Ascending aorta (tissue), 2 donors: ENCODE measurements at places on chromosomes 4 and X. TPM values are rescaled to one million over a fixed set of nuclear protein-coding genes. Genes with fewer than 3 reads are reported as not detected.

DNA sequence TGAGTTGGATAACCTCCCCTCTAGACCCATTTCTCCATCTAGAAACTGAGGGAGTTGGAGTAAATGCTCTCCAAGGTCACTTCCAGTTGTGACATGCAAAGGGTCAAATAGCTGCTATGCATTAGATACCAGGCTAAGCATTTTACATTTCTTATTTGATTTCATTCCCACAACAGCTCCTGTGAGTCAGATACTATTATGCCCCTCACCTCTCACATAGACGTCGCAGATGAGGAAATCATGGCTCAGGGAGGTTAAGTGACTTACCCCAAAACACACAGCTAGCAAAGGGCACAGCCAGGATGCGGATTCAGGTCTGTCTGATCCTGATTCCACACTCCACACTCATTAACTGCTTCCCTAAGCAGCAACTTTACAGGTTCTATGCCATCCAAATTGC lies 57.7 kb downstream of the PRPS1 start:
- H3K27me3 ChIP-seq: no peaks in the 10 kb centered on the region
- no peaks in the 10 kb centered on the region for H3K36me3 ChIP-seq
- H3K4me3 ChIP-seq: no peak overlapping the region
- no peak overlapping the region for H3K27ac ChIP-seq

Gene ERCC6L
- not detected for total RNA-seq

- no peaks in the 10 kb centered on the region for H3K4me1 ChIP-seq
- no peak overlapping the region for H3K4me3 ChIP-seq
- H3K27ac ChIP-seq: no peak overlapping the region
- no peaks in the 10 kb centered on the region for H3K36me3 ChIP-seq
- H3K27me3 ChIP-seq: no peaks in the 10 kb centered on the region
- no peak for DNase-seq
Measured at GRCh38 chr4:126718136-126718535, 914.6 kb upstream of the INTU start.

- no peaks in the 10 kb centered on the region for H3K4me1 ChIP-seq
- DNase-seq: no peak
- H3K36me3 ChIP-seq: no peaks in the 10 kb centered on the region
- no peaks in the 10 kb centered on the region for H3K27me3 ChIP-seq
Measured at GRCh38 chrX:39967348-39967747, 130.4 kb downstream of the BCOR start.

DNA sequence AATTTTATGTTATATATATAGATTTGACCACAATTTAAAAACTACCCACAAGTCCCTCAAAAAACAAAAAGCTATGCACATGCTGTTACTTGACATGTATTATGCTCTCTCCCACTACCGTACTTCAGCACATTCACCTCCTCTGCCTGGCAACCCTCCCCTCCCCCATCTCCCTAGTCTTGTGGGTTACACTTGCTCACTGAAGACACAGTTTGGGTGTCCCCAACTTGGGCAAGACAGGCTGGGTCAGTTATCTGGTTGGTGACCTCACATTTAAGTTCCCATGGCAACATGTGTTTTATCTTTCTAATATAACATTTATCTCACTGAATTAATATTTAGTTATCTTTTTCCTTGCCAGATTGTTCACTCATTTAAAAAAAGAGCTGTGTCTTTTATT lies 32.7 kb downstream of the SEC24D start:
- no peaks in the 10 kb centered on the region for H3K4me1 ChIP-seq
- no peak overlapping the region for H3K4me3 ChIP-seq
- no peak overlapping the region for H3K27ac ChIP-seq
- no peak for DNase-seq

Gene FHIP1A
- not detected for total RNA-seq

- no peak for DNase-seq
- no peak overlapping the region for H3K27ac ChIP-seq
- H3K36me3 ChIP-seq: peaks cover 19% of the 10 kb centered on the region
- no peak overlapping the region for H3K4me3 ChIP-seq
Measured at GRCh38 chr4:185167234-185167633, 24.2 kb downstream of the SLC25A4 start.

DNA sequence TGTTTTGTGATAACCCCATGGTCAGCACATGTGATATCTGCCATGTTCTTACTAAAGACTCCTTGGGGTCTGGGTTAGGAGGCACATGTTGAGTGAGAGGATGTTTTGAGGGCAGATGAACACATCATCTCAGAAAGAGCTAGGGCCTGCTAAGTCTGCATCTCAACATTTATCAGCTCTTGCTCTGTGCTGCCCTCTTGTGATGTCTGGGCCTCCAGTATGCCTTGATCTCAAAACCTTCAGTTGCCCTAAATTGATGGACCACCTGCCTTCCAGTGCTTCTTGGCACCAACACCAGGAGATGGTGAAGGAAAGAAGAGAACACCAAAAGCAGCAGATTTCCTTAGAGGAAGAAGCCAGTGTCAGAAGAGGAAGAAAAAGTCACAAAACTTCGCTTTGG lies 22.5 kb downstream of the MID1 start:
- no peak overlapping the region for H3K27ac ChIP-seq
- no peak for DNase-seq
- H3K27me3 ChIP-seq: no peaks in the 10 kb centered on the region
- H3K36me3 ChIP-seq: no peaks in the 10 kb centered on the region
- H3K4me3 ChIP-seq: no peak overlapping the region

DNA sequence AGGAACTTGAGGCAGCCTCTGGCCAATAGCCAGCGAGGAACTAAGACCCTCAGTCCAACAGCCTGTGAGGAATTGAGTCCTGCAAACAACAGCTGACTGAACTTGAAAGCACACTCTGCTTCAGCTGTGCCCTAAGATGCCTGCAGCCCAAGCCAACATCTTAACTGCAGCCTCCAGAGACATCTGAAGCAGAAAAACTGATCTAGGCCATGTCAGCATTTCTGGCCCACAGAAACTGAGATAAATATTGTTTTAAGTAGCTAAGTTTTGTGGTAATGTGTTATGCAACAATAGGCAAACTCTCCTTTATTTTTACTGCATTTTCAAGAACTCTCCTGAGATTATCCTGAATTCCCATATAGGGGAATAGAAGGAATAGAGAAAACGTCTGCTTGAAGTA lies 24.4 kb upstream of the PIGA start:
- no peaks in the 10 kb centered on the region for H3K36me3 ChIP-seq
- H3K27ac ChIP-seq: no peak overlapping the region
- DNase-seq: no peak
- H3K4me3 ChIP-seq: no peak overlapping the region
- H3K27me3 ChIP-seq: no peaks in the 10 kb centered on the region

DNA sequence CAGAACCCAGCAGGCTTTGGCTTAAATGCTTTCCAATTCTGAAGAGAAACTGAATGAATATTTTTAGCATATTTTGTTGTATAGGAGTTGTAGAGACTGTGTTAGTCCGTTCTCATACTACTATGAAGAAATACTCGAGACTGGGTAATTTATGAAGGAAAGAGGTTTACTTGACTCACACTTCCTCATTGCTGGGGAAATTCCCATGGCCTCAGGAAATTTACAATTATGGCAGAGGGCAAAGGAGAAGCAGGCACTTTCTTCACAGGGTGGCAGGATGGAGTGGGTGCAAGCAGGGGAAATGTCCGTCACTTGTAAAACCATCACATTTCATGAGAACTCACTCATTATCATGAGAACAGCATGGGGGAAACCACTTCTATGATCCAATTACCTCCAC lies 291.7 kb downstream of the PACRGL start:
- H3K4me3 ChIP-seq: no peak overlapping the region
- no peak overlapping the region for H3K27ac ChIP-seq
- no peak for DNase-seq
- no peaks in the 10 kb centered on the region for H3K36me3 ChIP-seq
- H3K4me1 ChIP-seq: no peaks in the 10 kb centered on the region
- H3K27me3 ChIP-seq: no peaks in the 10 kb centered on the region

DNA sequence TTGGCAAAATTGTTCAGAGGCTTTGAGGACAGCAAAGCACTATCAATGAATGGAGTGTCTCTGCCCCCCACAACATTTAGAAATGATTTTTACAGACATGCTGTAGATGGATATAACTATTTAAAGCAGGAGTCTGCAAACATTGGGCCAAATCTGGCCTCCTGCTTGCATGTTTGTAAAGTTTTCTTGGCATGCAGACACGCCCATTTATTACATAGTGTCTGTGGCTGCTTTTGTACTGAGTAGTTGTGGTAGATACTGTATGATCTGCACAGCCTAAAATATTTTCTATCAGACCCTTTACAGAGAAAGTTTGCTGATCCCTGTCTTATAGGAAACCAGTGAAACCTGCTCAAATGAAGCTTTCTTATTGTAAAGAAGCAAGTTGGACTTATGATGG lies 45.5 kb upstream of the PHEX start:
- no peak overlapping the region for H3K4me3 ChIP-seq
- no peaks in the 10 kb centered on the region for H3K27me3 ChIP-seq
- no peak overlapping the region for H3K27ac ChIP-seq
- H3K4me1 ChIP-seq: no peaks in the 10 kb centered on the region
- peaks cover 5% of the 10 kb centered on the region for H3K36me3 ChIP-seq

Gene GLRA2
- total RNA-seq: not detected

GRCh38 chr4:127732623-127733328 lies 2.6 kb downstream of the SLC25A31 start:
- no peak for DNase-seq
- no peak overlapping the region for H3K27ac ChIP-seq
- no peaks in the 10 kb centered on the region for H3K27me3 ChIP-seq
- H3K36me3 ChIP-seq: no peaks in the 10 kb centered on the region
- no peak overlapping the region for H3K4me3 ChIP-seq

GRCh38 chr4:48635310-48635709 lies 144.8 kb downstream of the FRYL start:
- no peak for DNase-seq
- H3K27me3 ChIP-seq: no peaks in the 10 kb centered on the region
- H3K4me1 ChIP-seq: peaks cover 11% of the 10 kb centered on the region
- no peak overlapping the region for H3K27ac ChIP-seq
- no peak overlapping the region for H3K4me3 ChIP-seq

Gene ABLIM2
- 30.8 TPM for total RNA-seq

- no peak for DNase-seq
- H3K4me1 ChIP-seq: no peaks in the 10 kb centered on the region
- H3K27me3 ChIP-seq: no peaks in the 10 kb centered on the region
- no peak overlapping the region for H3K27ac ChIP-seq
Measured at GRCh38 chr4:95531141-95531540, 17.6 kb downstream of the UNC5C start.

GRCh38 chr4:53942712-53943111 lies 121.7 kb downstream of the CHIC2 start:
- H3K4me1 ChIP-seq: peaks cover 4% of the 10 kb centered on the region
- no peak overlapping the region for H3K4me3 ChIP-seq
- no peaks in the 10 kb centered on the region for H3K36me3 ChIP-seq

Gene ATP8A1
- 11.4 TPM for total RNA-seq

Gene BANK1
- total RNA-seq: not detected

Gene DMRTC1B
- total RNA-seq: not detected

Gene C1QTNF7
- total RNA-seq: 23.2 TPM

DNA sequence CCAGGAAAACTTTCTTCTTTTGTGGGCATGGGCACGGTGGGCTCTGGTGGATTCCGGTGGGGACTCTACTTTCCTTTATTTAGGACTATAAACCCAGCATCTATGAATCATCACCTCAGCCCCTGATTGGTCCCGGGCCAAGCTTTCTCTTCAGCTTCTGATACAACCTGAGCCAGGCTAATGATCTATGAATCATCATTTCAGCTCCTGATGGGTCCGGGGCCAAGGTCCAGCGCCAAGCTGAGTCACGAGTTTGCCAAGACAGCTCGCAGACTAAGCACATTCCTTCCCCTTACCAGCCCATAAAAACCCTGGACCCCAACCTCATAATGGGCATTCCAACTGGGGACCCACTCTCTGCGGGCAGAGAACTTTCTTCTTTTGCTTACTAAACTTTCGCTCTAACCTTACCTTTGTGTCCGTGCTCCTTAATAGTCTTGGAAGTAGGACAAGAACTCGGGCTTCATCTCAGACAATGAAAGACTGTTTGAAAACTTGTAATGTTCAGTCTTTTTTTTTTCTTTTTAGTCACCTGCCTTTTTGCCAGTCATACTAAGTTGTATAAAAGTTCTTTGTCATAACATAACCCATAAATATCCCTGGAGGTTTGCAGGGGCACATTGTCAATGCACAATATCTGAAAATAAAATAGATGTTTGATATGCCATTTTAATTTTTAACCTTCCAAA lies 904.9 kb upstream of the EPHA5 start:
- H3K27me3 ChIP-seq: no peaks in the 10 kb centered on the region
- H3K4me1 ChIP-seq: no peaks in the 10 kb centered on the region
- H3K4me3 ChIP-seq: no peak overlapping the region
- DNase-seq: no peak
- no peak overlapping the region for H3K27ac ChIP-seq

DNA sequence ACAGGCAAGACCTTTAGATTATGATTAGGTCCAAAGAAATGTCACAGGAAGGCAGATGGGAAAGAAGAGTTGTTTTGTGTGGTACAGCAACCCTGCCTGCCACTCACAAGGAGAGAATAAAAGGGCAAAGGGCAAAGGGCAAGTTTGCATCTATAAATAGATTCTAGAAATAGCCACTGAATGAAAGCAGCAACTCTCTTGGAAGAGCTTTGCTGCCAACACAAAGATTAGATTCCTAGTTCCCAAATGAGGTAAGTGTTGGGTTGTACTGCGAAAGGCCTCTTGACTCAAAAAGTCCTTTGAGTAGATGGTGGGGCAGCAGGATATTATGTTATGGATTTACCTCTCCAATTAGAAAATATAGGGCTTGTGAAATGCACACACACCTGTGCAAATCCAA lies 61.2 kb downstream of the MOSPD2 start:
- no peaks in the 10 kb centered on the region for H3K36me3 ChIP-seq
- H3K27ac ChIP-seq: no peak overlapping the region
- DNase-seq: no peak
- H3K4me1 ChIP-seq: no peaks in the 10 kb centered on the region

Gene EGF
- not detected for total RNA-seq

Gene FAM47E
- total RNA-seq: not detected

GRCh38 chr4:151584101-151584500 lies 175.1 kb downstream of the FHIP1A start:
- no peaks in the 10 kb centered on the region for H3K36me3 ChIP-seq
- no peaks in the 10 kb centered on the region for H3K4me1 ChIP-seq
- H3K27me3 ChIP-seq: no peaks in the 10 kb centered on the region
- H3K4me3 ChIP-seq: no peak overlapping the region
- DNase-seq: no peak

DNA sequence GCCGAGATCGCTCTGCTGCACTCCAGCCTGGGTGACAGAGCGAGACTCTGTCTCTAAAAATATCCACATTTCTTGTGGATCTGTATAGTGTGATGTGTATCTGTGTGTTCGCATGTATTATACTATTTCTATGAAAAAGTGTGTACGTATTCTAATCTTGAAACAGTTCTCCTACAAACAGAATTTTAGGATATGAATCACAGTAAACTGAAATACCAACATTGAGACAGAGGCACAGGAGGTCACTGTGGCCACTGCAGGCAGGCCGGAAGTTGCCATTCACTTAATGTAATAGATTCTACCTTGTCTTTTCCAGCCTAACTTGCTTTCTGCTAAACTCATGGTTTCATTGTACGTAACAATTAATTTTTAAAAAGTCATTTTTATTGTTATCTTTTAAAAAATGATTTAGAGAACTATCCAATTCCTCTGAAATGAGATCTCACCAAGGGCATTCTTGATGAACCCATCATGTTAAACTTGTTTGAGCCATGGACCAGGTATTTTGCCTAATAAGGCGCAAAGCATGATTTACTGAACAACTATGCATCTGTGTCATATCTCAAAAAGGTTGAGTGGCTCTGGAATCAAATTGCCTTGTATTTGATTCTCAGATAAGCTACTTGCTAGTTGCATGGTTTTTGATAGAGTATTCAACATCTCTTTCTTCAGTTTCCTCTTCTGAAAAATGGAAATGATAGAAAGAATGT lies 154.9 kb upstream of the GYPA start:
- no peak overlapping the region for H3K27ac ChIP-seq
- no peak for DNase-seq
- no peaks in the 10 kb centered on the region for H3K4me1 ChIP-seq
- no peaks in the 10 kb centered on the region for H3K36me3 ChIP-seq
